ENCODE measurements at places on chromosomes 2 and 18.

- DNase-seq = peak; percentile 56
These were observed at the start of gene RTP5 for GRCh38 chr2:241869087-241869961. TSS of gene RTP5 (plus strand) at chr2:241869729. CDS start at chr2:241869757, 28 bp downstream.

GRCh38 chr2:48417856-48418838 lies 111.8 kb upstream of the STON1 start:
- no peak for DNase-seq

DNA sequence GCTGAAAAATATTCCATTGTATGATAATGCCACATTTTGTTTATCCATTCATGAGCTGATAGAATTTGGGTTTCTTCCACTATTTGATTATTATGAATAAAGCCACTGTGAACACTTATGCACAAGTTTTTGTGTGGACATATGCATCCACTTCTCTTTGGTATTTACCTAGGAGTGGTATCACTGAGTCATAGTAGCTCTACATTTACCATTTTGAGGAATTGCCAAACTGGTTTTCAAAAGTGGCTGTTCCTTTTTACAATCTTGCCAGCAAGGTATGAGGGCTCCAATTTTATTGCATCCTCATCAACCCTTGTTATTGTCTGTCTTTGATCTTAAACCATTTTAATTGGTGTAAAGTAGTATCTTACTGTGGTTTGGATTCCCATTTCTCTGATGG lies 13.3 kb upstream of the EHBP1 start:
- no peak for DNase-seq

DNA sequence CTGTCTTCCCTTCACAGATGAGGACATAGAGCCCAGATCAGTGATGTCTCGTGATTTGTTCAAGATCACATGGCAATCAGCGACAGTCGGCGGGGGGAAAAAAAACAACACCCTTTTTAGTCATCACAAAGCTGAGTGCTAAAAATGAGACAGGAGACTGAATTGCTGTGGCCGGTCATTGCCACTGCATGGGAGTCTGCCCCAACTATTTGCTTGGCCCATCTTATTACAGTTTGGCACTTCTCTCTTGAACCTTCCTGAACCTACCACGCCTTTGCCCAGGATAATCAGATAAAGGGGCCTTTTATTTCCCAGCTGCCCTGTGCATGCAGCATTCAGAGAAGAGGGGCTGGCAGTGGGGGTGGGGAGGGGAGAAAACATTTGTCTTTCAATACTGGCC lies 42.7 kb downstream of the SETBP1 start:
- no peak for DNase-seq

- no peak for DNase-seq
These were observed 1124.9 kb upstream of the ZEB2 start for GRCh38 chr2:145644820-145645302.

DNA sequence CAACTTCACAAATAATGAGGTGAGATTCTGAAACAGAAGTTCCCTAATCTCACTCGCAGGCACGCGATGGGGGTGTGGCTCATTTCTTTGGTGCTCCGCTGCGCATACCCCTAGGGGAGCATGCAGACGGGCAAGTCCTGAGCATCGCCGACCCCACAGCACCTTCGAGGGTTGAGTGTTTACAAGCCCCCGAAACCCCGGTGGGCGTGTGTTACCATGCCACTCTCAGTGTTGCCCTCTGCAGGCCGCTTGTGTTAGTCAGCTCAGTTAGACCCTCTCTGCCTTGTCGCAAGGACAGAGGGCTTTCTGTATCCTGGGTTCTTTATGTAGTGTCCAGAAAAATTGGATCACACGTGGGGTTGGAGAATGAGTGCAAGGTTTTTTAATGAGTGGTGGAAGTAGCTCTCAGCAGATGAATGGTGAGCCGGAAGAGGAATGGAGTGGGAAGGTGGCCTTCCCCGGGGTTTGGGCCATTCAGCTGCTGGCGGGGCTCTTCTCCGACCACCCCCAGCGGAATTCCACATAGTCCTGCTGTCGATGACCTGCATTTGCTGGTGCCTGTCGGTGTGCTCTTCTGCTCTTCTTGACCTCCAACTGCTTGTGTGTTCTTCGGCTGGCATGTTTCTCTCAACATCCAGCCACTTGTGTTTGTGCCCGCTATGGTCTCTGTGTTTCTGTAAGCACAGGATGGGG lies 191.3 kb downstream of the RPRM start:
- no peak for DNase-seq

DNA sequence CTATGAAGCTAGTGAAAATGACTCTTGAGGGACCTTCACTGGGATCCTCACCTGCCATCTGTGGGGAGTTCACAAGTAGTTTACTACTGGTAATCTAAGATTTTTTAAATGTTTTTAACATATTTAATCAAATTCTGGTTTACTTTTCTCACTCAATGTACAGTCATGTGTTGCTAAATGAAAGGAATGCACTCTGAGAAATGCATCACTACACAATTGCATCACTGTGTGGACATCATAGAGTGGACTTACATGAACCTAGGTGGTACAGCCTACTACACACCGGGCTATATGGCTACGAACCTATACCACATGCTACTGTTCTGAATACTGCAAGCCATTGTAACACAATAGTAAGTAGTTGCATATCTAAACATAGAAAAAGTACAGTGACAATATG lies 528.0 kb downstream of the BCL11A start:
- no peak for DNase-seq

GRCh38 chr2:7097353-7097895 lies 180.2 kb downstream of the RNF144A start:
- peak; percentile 79 for DNase-seq

DNA sequence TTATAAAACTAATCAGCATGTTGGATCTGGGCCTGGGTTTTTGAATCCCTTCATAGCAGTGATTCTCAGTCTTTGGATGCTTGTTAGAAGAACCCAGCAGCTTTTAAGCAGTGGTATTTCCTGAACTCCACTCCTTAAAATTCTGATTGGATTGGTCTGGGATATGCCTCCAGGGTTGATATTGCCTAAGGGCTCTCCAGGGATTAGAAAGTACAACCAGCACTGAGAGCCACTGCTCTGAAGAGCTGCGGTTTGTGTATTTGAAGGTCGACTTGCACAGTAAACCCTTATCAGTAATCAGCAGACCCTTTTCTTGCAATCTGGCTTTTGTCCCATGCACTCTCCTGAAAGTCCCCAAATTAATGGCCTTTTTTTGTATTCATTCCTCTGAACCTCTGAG lies 17.0 kb upstream of the RBMS1 start:
- no peak for DNase-seq

GRCh38 chr2:123738643-123739042 lies 286.4 kb upstream of the CNTNAP5 start:
- DNase-seq = no peak

GRCh38 chr2:142834021-142834420 lies 43.4 kb upstream of the KYNU start:
- DNase-seq = no peak

- DNase-seq = no peak
These were observed 28.7 kb upstream of the SMIM21 start for GRCh38 chr18:75456199-75456631.

DNA sequence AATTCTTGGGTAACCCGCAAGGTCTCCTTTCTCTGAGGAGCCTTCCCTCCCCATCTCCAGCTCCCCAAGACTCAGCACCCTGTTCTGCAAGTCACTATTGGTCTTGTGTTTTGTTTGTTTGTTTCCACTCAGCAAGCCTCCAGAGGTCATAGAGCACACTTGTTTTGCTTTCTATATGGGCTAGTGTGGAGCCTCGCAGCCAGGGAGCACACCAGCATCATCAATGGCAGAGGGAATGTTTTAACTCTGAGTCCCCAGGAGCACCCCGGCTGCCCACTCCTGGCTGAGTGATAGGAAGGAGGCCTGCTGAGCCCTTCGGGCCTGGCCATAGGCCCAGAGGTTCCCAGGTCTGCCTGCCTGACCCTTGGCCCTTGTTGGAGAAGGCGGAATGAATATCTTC lies 36.6 kb downstream of the GLI2 start:
- no peak for DNase-seq

GRCh38 chr18:74806700-74807416 lies 209.2 kb downstream of the ZNF407 start:
- DNase-seq = peak; percentile 16

DNA sequence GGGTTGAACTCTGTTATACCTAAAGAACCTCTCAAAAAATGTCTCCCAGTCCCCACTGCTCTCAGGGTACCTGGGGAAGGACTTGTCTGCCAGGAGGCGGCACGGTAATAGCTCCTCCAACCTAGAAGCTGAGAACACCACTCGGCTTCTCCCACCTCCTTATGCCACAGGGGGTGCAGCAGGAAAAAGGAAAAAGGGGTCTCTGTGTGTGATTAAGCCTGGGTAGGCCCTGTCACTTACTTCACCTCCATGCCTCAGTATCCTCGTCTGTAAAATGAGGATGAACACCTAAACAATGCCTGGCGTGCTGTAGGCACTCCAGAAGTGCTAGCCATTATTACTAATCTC lies 76.6 kb downstream of the EMX1 start:
- no peak for DNase-seq
